ENCODE measurements at places on chromosomes 16 and 17. TPM values are rescaled to one million over a fixed set of nuclear protein-coding genes. Genes with fewer than 3 reads are reported as not detected.

The SCPEP1 gene
- total RNA-seq, result 43.2 TPM

The ABI3 gene
- not detected for total RNA-seq

The TVP23B gene
- 62.2 TPM for total RNA-seq

The ZFP3 gene
- total RNA-seq, result 0.98 TPM

The VMO1 gene
- 1.1 TPM for total RNA-seq

The ITGAD gene
- total RNA-seq, result 0.06 TPM

The TRIM72 gene
- 0.01 TPM for total RNA-seq

The KRT31 gene
- not detected for total RNA-seq

The CRHR1 gene
- 0.09 TPM for total RNA-seq

The CMTR2 gene
- total RNA-seq, result 13.4 TPM

The CEP131 gene
- 7.8 TPM for total RNA-seq

The BEAN1 gene
- 5.4 TPM for total RNA-seq

The SLC6A2 gene
- 0.14 TPM for total RNA-seq

The ABCC6 gene
- 0.99 TPM for total RNA-seq

The CDH13 gene
- not detected for total RNA-seq

The USH1G gene
- 0.09 TPM for total RNA-seq

The KRTAP4-9 gene
- not detected for total RNA-seq

The GLIS2 gene
- 26.6 TPM for total RNA-seq

The FSCN2 gene
- 1.0 TPM for total RNA-seq

The MYH3 gene
- total RNA-seq, result 0.64 TPM

The SCRN2 gene
- total RNA-seq, result 38.0 TPM

The KRTAP17-1 gene
- total RNA-seq, result not detected

The C16orf46 gene
- 0.89 TPM for total RNA-seq

The PPM1E gene
- total RNA-seq, result 0.07 TPM

The MYH2 gene
- not detected for total RNA-seq

The IGSF6 gene
- not detected for total RNA-seq

The STAT5A gene
- total RNA-seq, result 7.3 TPM
